ENCODE measurements at places on chromosomes 4 and X.

DNA sequence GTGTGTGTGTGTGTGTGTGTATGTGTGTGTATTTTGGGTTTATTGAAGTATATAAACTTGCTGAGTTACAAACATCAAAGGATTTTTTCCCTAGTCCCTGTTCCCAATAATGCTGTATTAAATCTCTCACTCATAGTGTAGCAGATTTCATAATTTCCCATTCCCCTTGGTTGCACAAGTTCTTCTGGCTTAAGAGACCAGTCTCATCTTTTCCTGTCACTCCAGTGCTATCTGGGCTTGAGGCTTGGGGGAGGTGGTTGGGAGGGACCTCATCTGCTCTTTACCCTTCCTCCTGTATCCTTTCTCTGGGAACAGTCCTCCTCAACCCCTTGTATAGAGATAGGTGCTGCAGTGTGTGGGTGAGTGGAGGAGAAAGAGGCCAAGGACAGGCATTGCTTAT, 285.4 kb upstream of the BOD1L1 start:
- DNase-seq, result no peak

DNA sequence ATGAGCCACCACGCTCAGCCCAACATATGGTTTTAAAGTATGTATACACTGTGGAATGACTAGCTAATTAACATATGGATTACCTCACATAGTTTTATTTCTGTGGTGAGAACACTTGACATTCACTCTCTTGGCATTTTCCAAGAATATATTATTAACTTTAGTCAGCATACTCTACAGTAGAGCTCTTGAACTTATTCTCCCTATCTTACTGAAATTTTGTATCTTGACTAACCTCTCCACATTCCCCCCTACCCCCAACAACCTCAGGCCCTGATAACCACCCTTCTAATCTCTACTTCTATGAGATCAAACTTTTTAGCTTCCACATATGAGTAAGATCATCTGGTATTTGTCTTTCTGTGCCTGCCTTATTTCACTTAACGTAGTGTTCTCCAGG, 38.6 kb upstream of the AGA start:
- DNase-seq, result no peak

DNA sequence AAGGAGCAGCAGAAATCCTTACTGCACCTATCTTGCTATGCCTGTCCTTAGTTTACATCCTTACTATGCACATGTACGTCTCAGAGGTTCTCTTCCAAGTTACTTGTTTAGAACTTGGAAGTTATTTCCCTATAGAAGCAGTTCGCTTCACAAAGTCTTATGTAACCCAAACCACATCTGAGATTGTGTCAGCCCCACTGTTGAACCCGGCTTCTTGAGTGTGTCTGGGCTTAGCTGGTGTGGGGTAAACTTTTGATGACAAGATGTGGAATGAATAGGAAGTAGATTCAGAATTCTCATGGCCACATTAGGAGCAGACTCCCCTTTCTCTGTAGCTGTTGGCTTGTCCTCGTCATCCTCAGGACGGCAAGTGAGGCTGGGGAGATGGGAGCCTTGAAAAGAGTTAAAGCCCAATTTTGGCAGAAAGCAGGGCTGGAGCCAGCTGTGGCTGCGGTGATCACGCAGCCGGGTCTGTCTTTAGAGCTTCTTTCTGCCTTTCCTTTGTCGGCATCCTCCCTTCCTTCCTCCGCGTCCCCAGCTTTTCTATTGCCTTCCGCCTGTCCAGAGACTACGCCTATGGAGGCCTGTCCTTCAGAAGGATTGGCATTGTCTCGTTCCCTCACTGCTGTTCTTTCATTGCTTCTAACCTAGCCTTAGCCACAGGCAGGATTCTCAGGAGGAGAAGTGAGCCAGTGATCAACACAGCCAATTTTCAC, 23.0 kb upstream of the LIMCH1 start:
- no peak for DNase-seq

GRCh38 chr4:184728858-184729257, 5.0 kb downstream of the CENPU start:
- no peak for DNase-seq

- DNase-seq, result no peak
Observed at GRCh38 chrX:136262243-136262642, 11.0 kb upstream of the MAP7D3 start.

DNA sequence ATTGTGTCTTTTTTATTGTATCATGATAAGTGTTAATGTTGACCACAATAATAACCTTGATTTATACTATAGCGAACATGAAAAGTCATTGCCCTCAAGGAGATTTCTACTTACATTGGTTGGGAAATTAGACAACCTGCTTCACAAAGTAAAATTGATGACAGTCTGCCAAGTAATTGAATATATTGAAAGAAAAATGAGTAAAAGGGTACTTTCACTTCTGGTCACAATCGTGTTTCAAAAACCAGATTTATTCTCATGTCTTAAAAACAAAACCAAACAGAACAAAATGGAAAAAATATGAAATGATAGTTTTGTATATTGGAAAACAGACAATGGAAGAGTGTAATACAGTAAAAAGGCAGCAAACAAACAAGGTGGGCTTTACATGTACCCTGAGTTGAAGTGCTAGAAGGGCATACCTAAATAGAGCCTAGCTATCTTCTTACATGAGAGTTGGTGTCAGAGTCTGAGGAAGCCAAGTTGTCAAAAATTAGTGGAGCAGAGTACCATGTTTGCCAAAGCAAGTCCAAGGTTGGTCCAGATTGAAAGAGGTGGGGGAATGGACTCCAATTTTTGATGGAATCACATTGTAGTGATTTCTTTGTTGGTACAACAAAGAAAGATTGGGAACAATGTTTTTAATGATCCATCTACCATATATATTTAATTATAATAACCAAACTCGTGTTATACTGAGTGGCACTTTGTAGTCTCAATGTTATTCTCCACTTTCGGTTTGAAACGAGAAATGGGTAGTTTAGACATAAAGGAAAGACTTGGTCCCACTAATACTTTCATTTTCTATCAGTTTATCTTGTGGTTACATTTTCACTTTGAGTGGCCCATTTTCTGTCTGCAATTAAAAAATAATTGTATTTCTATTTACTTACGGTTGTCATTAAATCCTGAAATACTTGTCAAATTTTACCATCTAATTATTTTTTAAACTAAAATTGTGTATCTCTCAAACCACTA, 775.6 kb downstream of the STIM2 start:
- DNase-seq, result no peak

DNA sequence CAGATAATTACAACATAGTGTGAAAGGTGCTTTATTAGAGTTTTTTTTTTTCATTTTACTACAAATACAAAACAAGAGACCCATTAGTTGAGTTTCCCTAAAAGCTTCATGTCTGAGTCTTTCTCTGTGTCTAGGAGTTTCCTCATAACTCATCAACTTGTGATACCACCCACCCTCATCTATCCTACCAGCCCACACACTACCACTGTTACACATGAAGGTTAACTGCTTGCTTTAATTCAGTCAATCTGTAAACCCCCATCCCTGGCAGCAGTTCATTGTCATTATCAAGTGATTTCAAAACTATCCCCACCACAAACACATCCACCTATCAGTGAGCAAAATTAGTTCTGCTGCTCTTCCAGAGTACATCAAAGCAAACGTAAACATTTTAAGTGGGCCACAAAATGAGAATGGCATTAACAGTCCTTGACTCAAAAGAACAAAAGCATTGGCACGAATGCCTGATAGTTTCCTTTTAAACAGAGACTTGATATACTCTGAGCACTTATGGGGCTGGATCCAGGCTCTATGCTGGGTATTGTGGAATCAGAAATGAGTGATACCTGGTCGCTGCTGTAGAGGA, 331.6 kb upstream of the FAM241A start:
- no peak for DNase-seq

- DNase-seq, result no peak
Observed at GRCh38 chr4:147535124-147535523, 54.2 kb downstream of the EDNRA start.

DNA sequence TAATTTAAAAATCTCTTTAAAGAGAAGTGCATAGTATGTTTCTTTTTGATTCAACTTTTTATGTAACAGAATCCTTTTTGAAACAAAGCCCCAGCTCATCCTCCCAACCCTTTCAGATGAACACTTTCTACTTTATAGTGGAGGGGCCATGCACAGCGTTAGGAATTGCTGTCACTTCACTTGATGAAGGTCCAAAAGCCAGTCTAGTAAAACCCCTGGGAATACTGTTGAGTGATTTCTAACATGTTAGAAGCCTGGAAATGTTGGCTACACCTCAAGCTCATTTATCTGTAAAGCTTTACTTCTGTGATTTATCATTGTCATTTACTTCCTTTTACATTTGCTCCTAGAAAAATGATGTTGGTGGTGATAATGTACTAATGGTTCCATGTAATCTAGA, 1608.9 kb upstream of the TENM3 start:
- DNase-seq, result no peak

DNA sequence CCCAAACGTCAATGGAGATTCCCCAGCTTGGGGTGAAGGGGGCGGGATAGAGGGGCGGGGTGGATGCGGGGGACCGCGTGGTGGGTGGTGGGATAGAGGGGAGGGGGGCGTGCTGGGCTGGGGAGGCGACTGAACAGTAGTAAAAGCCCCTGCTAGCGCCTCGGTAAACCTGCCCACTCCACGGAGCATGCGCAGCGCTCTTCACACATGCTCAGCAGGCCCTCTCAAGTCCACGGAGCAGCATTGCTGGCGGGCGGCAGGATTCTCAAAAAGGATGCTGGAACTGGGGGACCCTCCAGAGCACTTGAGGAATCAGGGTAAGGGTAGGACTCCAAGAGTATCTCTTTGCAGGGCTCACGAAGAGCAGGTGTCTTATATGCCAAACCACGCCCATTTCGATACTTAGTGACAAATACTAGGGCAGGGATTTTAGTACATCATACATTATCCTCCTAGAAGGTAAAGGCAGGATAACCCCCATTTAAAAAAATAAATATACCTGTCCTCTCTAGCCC, 378 bp upstream of the RPS6KA6 start:
- peak; percentile 1 for DNase-seq

DNA sequence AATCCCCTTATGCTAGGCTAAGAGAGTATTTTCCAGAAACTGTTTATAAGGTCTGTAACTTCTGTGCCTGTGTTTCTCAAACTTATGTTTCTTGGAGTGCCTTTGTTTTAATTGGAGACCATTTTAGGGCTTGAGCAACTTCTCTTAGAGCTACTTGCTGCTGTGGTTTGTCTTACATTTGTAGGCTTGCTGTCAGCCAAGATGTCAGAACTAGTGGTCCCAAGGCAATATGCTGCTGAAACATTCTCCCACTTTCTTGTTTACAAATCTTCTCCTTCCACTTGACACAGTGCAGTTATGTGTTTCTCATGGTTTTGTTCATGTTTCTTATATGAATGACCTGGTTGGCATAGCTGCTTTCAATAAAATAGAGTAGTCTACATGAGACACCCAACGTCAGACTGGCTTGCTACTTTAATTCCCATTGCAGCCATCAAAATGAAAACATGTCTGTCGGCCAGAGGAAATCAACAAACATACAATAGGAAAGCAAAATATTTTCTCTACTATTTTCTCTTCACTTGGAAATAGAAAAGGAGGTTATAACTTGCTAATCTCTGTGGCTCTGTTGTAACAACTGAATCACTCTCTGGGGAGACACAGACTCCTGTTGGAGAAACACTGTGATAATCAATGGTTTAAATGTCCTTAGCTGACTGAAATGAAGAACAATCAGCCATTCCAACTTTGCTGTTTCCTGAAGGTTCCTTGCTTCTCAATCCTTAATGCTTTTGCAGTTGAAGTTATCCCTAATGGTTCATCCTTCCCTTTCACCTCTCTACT, 426.4 kb downstream of the PDGFC start:
- no peak for DNase-seq

- DNase-seq, result no peak
Observed at GRCh38 chr4:138898282-138898681, 117.3 kb upstream of the NOCT start.

GRCh38 chr4:87375719-87376291, 15.2 kb downstream of the HSD17B11 start:
- no peak for DNase-seq

DNA sequence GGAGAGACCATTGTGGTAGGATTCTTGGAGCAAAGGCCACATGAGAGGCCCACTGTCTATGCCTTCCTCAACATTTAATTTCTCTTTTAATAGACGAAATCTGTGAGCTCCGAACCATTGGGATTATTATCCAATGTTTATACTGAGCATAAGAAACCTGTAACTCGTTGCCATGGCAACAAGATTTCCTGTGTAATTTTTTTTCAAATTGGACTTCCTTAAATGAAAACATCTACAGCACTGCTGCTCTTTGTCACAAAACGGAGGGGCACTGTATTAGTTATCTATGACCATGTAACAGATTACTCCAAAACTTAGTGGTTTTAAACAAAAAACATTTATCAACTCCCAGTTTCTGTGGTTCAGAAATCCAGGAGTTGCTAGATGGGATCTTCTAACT, 38.7 kb downstream of the PPP1R2C start:
- no peak for DNase-seq

DNA sequence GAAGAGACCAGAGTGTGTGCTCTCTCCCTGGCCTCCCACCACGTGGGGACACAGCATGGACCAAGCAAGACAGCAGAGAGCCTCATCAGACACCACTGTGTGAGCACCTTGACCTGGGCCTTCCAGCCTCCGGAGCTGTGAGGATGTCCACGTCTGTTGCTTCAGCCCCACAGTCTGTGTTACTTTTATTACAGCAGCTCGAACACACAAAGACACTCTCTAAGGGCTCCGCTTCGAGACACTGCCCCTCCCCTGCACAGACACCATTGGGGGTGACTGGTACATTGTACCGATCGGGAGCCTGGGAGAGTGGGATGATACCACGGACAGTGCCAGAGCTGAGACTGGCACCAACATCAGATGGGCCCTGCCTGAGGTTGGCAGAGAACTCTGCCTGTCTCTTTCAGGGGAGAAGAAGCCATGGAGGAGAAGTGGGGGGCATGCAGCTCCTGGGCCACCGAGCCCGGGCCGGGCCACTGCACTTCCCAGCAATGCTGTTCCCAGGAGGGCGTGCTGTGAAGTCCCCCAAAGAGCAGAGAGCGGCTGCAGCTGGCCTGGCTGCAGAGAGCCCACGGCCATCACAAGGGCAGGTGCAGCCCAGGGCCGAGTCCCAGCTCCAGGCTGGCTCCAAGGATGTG, 48.1 kb upstream of the HMX1 start:
- DNase-seq, result no peak

DNA sequence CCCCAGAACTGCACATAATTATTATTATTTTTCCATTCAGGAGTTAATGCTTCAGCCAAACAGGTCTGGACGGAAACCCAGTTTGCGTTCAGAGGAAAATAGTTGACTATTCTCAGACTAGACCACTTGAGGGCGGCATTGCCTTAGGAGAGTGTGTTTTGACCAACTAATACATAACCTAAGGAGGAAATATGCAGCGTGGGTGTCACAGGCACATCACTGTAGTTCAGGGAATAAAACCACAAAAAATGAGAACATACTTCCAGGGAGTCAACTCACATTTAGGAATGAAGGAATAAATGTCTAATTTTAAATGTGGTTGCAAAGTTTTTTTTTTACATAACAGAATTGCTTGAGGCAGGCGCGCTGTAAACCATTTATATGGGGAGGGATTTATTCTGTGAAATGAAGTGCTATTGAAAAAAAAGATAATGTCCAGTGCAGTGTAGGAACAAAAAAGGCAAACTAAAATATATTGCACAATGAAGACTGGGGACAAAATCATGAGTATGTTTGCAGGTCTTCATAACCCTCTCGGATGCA, 93.3 kb downstream of the SYNPO2 start:
- DNase-seq, result peak; percentile 24

GRCh38 chr4:212438-213188, 88.3 kb downstream of the ZNF718 start:
- no peak for DNase-seq

GRCh38 chr4:14837860-14838259, 164.4 kb upstream of the CPEB2 start:
- DNase-seq, result no peak

GRCh38 chr4:40300371-40301162, 34.6 kb upstream of the CHRNA9 start:
- no peak for DNase-seq

GRCh38 chr4:56082829-56083228, 134.1 kb downstream of the CEP135 start:
- no peak for DNase-seq
